Left ventricle myocardium superior (tissue), 1 donor: ENCODE measurements at places on chromosomes 1 and 21. TPM values are rescaled to one million over a fixed set of nuclear protein-coding genes. Genes with fewer than 3 reads are reported as not detected.
A peak's percentile ranks its signal among the peaks of the same experiment; 100 is the strongest.

GRCh38 chr1:52348704-52349300 lies 17.2 kb downstream of the CC2D1B start:
- no peak for DNase-seq

- DNase-seq, result no peak
These were observed 36.9 kb upstream of the TARBP1 start for GRCh38 chr1:234515821-234516241.

DNA sequence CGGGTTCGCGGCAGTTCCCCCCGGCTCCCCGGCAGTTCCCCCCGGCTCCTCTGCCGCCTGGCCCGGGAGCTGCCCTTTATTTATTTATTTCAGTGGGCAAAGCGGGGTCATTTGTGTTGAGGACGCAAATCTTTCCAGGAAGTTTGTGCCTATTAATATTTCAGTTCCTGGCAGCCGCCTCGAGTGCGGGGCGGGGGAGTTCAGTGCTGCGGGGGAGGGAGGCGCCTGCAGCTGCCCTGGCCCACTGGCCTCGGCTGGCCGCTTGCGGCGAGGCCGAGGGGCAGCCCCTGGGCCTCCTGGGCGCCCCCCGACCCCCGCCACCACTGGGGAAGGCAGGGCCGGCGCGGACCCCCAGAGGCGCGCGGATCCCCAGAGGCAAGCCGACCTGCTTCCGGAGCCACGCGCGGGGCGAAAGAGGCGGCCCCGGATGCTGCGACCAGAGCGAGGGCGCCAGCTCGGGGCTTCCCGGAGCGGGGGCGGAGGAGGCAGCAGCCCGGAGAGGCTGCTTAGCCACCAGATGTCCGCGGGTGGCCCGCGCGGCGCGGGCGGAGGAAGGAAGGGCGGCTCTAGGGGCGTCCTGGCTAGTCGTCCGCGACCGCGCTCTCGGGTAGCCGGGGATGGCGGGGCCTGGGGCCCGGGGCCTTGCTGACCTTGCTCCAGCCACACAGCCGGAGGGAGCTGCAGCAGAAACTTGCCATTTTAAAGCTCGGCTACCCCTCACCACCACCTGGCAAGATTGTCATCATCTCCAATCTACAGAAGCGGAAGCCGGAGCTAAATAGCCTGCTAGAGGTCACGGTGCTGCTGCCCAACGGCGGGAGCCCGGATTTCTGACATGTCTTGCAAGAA lies 48.0 kb downstream of the H3-3A start:
- peak; percentile 83 for DNase-seq

- DNase-seq, result no peak
These were observed 51.1 kb downstream of the KIF26B start for GRCh38 chr1:245205864-245206263.

The CC2D1B gene
- 13.0 TPM for total RNA-seq

The IL19 gene
- total RNA-seq, result not detected

DNA sequence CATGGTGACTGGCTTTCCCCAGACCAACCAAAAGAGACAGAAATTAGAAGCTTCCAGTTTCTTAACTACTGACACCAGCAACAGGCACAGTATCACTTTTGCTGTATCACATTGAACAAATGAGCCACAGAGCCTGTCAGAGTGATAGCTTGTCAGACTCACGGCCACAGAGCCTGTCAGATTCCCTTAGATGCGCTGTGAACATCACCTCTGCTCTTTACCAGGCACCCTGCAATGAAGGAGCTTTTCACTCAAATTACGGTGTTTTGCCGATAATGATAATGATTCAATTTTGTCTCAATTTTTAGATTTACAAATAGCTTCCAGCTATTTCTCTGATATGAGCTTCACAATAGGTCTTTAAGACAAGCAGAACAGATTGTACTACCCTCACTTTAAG lies 107.9 kb upstream of the GNG12 start:
- DNase-seq, result no peak

The RIPPLY3 gene
- not detected for total RNA-seq

- DNase-seq, result no peak
These were observed 65.1 kb downstream of the LACTBL1 start for GRCh38 chr1:22907528-22907927.
